ENCODE measurements at places on chromosomes 12 and 14. TPM values are rescaled to one million over a fixed set of nuclear protein-coding genes. Genes with fewer than 3 reads are reported as not detected.

ANAPC5 gene
- total RNA-seq: 116 TPM

TMTC3 gene
- total RNA-seq: 58.6 TPM

B4GALNT1 gene
- total RNA-seq: 0.07 TPM

SAMD15 gene
- total RNA-seq: under 0.01 TPM

FOXA1 gene
- total RNA-seq: 8.3 TPM

RAD51AP1 gene
- 0.68 TPM for total RNA-seq

KRT8 gene
- total RNA-seq: 172 TPM

TSHR gene
- not detected for total RNA-seq

P2RX2 gene
- total RNA-seq: not detected

PRPF40B gene
- total RNA-seq: 18.5 TPM

TEX52 gene
- not detected for total RNA-seq

TAS2R31 gene
- 5.6 TPM for total RNA-seq

ZNF705A gene
- not detected for total RNA-seq

PPP1R1A gene
- total RNA-seq: not detected

ADAM21 gene
- 0.14 TPM for total RNA-seq

LBHD2 gene
- not detected for total RNA-seq

SPTB gene
- not detected for total RNA-seq

AQP5 gene
- 0.43 TPM for total RNA-seq

KRT6B gene
- total RNA-seq: 369 TPM

C1S gene
- 3.1 TPM for total RNA-seq

SERPINA10 gene
- not detected for total RNA-seq

CRACR2A gene
- total RNA-seq: 5.8 TPM

PTPRB gene
- total RNA-seq: 0.34 TPM

CERS5 gene
- 24.3 TPM for total RNA-seq

KLRD1 gene
- total RNA-seq: under 0.01 TPM

PIANP gene
- not detected for total RNA-seq

C12orf54 gene
- 3.5 TPM for total RNA-seq

PPP4R4 gene
- 17.4 TPM for total RNA-seq

GLIPR1L1 gene
- total RNA-seq: not detected

GPR162 gene
- not detected for total RNA-seq

FGD4 gene
- 27.7 TPM for total RNA-seq

CLEC1B gene
- total RNA-seq: not detected

CDCA3 gene
- 0.68 TPM for total RNA-seq

TCL1B gene
- total RNA-seq: not detected

NDUFA12 gene
- 106 TPM for total RNA-seq

SPSB2 gene
- 15.0 TPM for total RNA-seq

RPGRIP1 gene
- total RNA-seq: not detected

CPSF6 gene
- total RNA-seq: 35.5 TPM

TAS2R9 gene
- 0.14 TPM for total RNA-seq

SPIC gene
- total RNA-seq: not detected

AMN gene
- total RNA-seq: 2.0 TPM

MIP gene
- total RNA-seq: not detected

B3GNT4 gene
- total RNA-seq: 0.68 TPM

NUAK1 gene
- 20.5 TPM for total RNA-seq

CBLN3 gene
- 2.5 TPM for total RNA-seq

LIN7A gene
- not detected for total RNA-seq

KRT3 gene
- not detected for total RNA-seq

TGM1 gene
- 87.8 TPM for total RNA-seq

TMEM132D gene
- not detected for total RNA-seq

HOXC11 gene
- not detected for total RNA-seq

APOF gene
- not detected for total RNA-seq

GALNT6 gene
- total RNA-seq: 6.5 TPM

CMKLR1 gene
- not detected for total RNA-seq

CIDEB gene
- 2.8 TPM for total RNA-seq

PRH2 gene
- total RNA-seq: not detected

OLR1 gene
- total RNA-seq: under 0.01 TPM
